Thyroid gland (tissue), 4 donors: ENCODE measurements at places on chromosomes 11 and 22. TPM values are rescaled to one million over a fixed set of nuclear protein-coding genes. Genes with fewer than 3 reads are reported as not detected.

DNA sequence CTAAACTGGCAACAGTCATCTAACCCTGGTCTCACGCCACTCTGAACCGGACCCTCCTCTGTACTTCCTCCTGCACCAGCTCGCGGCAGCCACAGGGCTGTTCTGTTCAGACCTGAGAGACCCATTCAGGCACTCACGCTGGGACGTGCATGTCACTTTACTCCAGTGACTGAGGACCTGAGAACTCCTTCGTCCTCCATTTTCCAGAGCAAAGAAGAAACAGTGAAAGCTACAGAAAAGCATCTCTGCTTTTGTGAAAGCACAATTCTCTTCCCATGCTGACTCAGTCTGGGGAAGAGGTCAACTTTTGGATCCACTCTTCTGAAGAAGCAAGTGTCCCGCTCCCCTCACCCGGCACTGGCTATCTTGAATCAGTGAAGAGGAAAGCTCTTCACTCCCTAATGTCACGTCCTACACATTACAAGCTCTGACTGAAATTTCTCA, 24.5 kb downstream of the PISD start:
- peak; percentile 37 for DNase-seq

- DNase-seq: no peak
Measured at GRCh38 chr11:26558190-26558589, 13.9 kb downstream of the MUC15 start.

IL18 gene
- 18.3 TPM for total RNA-seq

DNA sequence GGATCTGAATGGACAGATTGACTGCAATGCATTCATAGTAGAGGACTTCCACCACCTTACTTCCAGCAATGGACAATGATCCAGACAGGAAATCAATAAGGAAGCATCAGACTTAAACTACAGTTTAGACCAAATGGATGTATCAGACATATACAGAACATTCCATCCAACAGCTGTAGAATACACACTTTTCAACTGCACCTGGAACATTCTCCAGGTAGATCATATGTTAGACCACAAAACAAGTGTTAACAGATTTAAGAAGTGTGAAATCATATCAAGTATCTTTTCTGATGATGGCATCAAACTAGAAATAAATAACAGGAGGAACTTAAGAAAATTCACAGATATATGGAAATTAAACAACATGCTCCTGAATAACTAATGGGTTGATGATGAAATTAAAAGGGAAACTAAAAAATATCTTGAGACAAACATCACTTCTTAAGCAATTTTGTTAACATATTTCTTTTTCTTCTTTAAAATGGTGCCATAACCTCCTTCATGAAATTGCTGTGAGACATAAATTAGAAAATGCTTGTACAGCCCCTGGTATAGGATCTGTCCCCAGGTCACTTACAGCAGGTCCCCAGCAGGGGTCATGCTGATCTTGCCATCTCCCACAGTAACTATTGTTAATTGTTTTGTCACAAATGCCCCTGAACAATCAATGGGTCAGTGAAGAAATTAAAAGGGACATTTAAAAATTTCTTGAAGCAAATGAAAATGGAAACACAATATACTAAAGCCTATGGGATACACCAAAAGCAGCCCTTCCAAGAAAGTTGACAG, 100.0 kb upstream of the OR4B1 start:
- no peak for DNase-seq

DNA sequence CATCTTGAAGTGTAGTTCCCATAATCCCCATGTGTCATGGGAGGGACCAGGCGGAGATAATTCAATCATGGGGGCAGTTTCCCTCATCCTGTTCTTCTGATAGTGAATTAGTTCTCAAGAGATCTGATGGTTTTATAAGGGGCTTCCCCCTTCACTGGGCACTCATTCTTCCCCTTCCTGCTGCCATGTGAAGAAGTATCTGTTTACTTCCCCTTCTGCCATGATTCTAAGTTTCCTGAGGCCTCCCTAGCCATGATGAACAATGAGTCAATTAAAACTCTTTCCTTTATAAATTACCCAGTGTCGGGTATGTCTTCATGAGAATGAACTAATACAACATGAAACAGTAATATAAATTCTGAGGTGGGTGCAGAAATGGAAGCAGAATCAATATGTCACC, 12.1 kb upstream of the SPTBN2 start:
- DNase-seq: no peak

GRCh38 chr22:44384563-44385295, 72.0 kb upstream of the SHISAL1 start:
- DNase-seq: no peak

SLCO2B1 gene
- 60.9 TPM for total RNA-seq

GRCh38 chr11:92941676-92942571, 27.5 kb upstream of the MTNR1B start:
- peak; percentile 27 for DNase-seq

DNA sequence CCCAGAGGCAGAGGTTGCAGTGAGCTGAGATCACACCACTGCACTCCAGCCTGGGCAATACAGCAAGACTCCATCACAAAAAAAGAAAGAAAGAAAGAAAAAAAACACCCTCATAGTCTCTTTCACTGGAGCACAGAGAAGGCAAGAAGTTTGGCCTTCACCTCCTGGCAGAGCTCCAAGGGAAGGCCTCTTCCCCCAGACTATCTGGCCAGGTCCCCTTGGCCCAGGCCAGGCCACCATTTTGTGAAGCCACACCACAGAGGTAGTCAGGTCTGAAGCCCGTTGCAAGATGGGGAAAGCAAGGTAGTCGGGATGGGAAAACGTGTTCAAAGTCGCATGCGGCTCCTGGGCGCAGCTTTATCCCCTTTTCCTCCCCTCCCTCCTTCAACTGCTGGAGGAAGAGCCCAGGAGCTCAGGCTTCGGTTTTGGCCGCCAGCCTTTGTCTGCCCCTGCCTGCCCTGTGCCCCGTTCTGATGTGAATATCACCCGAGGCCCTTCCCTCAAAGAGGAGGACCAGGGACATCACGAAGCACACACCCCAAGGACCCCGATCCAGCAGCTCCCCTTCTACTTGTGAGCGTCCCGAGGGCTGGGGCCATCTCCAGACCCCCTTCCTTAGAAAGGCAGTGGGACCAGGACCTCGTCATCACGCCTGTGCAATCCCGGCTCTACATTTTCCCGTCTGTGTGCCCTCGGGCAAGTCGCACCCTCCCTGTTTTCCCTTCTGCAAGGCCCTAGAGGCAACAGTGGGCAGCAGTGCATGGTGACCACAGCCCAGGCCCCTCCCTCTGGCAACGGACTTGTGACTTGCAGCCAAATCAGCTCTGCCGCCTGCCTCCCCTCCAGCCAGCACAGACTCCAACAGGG, 17.7 kb downstream of the CABP7 start:
- DNase-seq: peak; percentile 44

GRCh38 chr11:67780056-67780455, 105.6 kb upstream of the ALDH3B2 start:
- DNase-seq: no peak

SLC22A6 gene
- total RNA-seq: not detected

APLNR gene
- 4.8 TPM for total RNA-seq

GRCh38 chr11:36763187-36763586, 165.2 kb upstream of the RAG2 start:
- peak; percentile 5 for DNase-seq

- no peak for DNase-seq
Measured at GRCh38 chr11:30172883-30173311, 57.9 kb upstream of the FSHB start.

GSTT2B gene
- total RNA-seq: 10.3 TPM

AKIP1 gene
- 25.2 TPM for total RNA-seq

NAALAD2 gene
- 1.7 TPM for total RNA-seq

- DNase-seq: peak; percentile 23
Measured at GRCh38 chr22:45599836-45600577, 71.6 kb upstream of the ATXN10 start.

APOL4 gene
- total RNA-seq: 5.8 TPM

DNA sequence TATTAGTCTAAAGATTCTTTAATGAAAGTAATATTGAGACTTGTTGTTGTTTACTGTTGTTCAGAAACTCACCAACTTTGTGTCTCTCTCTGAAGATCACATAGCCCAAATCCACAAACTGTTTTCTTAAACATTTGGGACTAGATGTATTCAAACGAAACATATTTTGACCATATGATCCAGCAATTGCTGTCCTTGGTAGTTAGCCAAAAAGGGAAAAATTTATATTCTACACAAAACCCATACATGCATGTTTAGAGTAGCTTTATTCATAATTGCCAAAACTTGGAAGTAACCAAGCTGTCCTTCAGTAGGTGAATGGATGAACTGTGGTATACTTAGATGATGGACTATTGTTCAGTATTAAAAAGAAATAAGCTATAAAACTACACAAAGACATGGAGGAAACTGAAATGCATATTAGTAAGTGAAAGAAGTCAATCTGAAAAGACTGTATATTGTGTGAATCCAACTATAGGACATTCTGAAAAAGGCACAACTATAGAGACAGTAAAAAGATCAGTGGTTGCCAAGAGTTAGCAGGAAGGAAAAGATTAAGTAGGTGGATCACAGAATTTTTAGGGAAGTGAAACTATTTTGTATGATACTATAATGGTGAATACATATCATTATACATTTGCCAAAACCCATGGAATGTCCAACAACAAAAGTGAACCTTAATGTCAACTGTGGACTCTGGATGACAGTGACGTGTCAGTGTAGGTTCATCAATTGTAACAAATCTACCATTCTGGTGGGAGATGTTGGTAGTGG, 442.9 kb downstream of the INSC start:
- no peak for DNase-seq

DNA sequence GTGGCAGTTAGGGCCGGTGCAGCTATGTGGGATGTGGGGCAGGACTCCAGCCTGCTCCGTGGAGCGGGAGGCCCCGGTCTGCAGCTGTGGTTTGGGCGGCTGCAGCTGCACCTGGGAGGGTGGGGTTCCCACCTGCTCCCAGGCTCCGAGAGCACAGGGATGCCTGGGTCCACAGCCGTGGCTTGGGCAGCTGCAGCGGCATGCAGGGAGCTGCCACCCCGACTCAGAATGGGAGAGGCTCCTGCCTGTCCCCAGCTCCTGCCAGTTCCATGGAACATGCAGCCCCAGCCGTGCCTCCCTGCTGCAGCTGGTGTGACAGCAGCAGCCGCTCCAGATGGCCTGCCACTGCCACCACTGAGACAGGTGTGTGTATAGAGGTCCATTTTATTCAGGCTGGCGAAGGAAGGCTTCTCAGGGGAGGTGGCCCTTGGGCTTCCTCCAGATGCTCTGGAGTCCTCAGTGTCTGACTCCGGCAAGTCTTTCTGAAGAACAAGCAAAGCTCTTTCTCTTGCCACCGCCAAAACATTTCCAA, 21.8 kb upstream of the UPK3A start:
- no peak for DNase-seq

DNA sequence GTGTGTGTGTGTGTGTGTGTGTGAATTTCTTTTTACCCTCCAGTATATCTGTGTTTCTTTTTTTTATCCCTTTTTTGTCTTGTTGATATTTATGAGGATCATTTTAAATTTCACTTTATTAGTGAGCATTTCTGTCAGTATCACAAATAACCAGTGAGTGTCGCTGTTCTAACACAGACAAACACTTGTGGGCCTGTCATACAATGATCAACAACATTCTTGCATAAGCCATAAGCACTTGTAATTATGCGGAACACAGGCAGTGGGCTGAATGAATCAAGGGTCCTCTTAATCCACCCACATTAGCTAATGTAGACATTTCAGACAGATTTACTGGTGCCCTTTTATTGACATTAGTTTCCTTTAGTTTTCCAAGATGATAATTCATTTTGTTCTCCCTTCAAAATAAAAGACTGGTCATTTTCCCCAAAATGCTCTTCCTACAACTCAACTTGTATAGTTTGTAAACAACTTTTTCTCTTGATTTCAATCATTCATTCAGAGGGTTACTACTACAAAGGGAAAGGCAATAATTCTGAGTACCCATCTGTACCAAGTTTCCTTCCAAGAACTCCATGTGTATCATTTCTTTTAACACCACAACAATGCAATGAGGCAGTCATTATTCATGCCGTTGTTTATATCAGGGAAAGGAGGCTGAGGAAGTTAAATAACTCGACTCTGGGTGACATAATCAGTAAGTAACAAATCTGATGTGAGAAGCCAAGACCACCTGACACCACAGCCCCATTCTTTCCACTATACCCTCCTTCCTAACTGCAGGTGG, 34.5 kb upstream of the ANO3 start:
- DNase-seq: no peak

GRCh38 chr11:66302656-66303055, 11.0 kb downstream of the TMEM151A start:
- DNase-seq: no peak

CARS1 gene
- total RNA-seq: 55.7 TPM

DNA sequence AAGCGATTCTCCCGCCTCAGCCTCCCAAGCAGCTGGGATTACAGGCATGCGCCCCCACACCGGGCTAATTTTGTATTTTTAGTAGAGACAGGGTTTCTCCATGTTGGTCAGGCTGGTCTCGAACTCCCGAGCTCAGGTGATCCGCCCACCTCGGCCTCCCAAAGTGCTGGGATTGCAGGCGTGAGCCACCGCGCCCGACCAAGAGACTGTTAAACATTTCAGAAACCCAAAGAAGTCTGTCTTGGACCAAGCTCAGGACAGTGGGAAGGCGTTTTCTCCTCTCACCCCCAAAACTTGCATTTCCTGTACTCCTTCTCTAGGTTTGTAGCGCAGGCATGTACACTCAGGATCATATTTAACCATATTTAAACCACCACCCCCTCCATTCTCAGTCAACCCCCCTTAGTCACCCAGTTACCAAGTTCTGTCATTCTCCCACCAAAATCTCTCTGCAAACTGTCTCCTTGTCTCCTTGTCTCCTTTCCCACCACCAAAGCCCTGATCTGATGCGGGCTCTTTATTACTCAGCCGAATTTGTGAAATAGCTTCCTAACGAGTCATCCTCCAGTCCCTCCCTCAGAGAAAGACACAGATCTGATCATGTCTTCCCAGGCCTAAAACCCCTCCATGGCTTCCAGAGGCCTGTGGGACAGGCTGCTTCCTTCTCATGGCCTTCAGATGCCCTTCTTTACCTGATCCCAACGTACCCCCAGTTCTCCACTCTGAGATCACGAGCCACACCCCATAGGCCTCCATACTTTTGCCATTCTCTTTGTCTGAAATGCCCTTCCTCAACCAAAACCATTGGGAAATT, 29.0 kb upstream of the CREB3L1 start:
- no peak for DNase-seq

CARD10 gene
- 11.3 TPM for total RNA-seq

GRCh38 chr11:93199616-93200015, 1.8 kb upstream of the SLC36A4 start:
- DNase-seq: no peak

OR52N2 gene
- total RNA-seq: not detected

ELFN2 gene
- total RNA-seq: not detected

GRCh38 chr11:2380807-2381350, 3.8 kb downstream of the CD81 start:
- DNase-seq: peak; percentile 49

DNA sequence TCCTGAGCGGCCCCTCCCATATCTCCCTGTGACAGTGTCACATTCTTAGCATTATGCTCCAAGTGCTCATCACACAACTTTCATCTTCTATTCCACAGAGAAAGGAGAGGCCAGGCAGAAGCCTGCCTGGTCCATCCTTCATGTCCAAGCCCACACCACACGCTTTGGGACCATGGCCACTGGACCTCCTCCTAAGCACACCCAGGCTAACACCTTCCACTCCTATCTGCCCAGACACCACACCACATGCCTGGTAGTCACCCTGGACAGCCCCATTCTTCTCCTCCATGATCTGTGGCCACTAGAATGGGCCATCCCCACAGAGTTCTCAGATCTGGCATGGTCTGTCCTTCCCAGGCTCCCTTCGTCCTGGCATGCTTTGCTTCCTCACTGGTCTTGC, 55.3 kb downstream of the HIRA start:
- DNase-seq: no peak
